H1 (cell line): ENCODE measurements at places on chromosomes 3 and 15. TPM values are rescaled to one million over a fixed set of nuclear protein-coding genes. Genes with fewer than 3 reads are reported as not detected.
A peak's percentile ranks its signal among the peaks of the same experiment; 100 is the strongest.

The C3orf49 gene
- total RNA-seq: not detected in 2 replicates

The CCDC54 gene
- total RNA-seq: not detected in 2 replicates

The IQCF5 gene
- not detected in 2 replicates for total RNA-seq

DNA sequence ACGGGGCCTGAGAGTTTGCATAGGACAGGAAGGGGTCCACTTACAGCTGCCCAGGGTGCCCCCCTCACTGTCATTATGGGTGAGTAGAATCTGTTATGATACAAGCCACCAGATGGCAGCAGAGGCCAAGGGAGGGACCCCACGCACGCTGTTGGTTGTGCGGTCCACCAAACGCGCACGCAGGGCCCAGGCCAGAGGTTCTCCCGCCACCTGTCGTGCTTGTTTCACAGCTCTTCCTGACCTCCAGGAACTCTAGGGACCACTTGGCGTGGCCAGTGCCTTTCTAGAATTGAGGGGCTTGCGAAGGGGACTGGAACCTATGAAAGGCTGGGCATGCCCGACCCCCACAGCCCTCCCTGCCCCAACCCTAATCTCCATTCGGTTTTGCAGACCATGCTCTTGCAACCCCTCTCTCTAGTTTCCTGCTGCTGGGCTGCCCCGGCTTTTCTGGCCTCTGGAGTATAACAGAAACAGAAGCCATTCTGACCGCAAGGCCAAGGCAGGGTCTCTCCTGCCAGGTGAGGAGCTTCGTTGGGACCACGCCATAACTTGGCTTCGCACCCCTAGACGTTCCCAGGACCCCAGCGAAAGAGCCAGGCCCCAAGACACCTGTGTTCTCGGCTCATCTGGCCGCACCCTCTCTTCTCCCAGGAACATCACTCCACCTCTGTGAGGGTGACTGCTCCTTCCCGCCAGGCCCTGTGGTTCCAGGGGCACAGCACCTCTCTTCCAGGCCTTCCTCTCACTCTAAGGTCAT lies 46.0 kb downstream of the ALDH1L1 start:
- H3K27me3 ChIP-seq: peaks cover 3% of the 10 kb centered on the region
- H3K36me3 ChIP-seq: no peaks in the 10 kb centered on the region
- H3K4me1 ChIP-seq: peaks cover 7% of the 10 kb centered on the region
- no peak overlapping the region for H3K4me3 ChIP-seq
- no peak for DNase-seq

- H3K27ac ChIP-seq: no peak overlapping the region
- no peak for DNase-seq
- no peaks in the 10 kb centered on the region for H3K27me3 ChIP-seq
- no peaks in the 10 kb centered on the region for H3K4me1 ChIP-seq
Observed at GRCh38 chr3:110226645-110227044, 845.0 kb upstream of the NECTIN3 start.

GRCh38 chr3:48502728-48503168 lies 1.2 kb downstream of the SHISA5 start:
- peaks cover 11% of the 10 kb centered on the region for H3K36me3 ChIP-seq
- H3K27ac ChIP-seq: no peak overlapping the region
- no peaks in the 10 kb centered on the region; the same call in 1 of the 2 replicates for H3K27me3 ChIP-seq

- H3K27ac ChIP-seq: no peak overlapping the region
- H3K4me3 ChIP-seq: no peak overlapping the region
- H3K36me3 ChIP-seq: no peaks in the 10 kb centered on the region
- H3K4me1 ChIP-seq: peaks cover 2% of the 10 kb centered on the region; the same call in 1 of the 2 replicates
Observed at GRCh38 chr3:179438841-179439240, 12.4 kb downstream of the GNB4 start.

DNA sequence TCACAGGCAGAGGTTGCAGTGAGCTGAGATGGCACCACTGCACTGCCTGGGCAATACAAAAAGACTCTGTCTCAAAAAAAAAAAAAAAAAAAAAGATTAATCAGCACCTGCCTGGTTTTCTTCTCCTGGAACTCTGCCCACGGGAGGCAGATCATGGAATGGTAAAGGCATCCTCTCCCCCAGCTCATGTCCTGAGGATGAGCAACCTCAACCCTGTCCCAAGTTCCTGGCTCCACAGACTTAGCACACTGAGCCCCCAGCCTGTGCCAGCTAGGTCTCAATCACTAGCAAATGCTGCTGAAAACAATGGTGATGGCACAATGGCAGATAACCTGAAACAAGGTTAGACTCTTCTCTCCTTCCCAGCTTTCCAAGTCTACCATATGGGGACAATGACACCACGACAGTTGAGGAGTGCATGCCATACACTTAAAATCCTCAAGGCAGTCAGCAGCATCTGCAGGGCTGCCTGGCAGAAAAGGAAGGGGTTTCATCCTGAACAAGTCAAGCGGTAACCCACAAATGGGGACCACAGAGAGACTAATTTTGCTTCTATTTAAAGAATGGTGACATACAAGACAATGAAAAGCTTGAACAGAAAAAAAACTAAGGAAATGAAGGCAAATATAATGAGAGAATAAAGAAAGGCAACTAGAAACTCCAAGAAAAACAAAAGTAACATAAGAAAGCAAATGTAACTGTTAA lies 4.8 kb downstream of the CLN6 start:
- no peaks in the 10 kb centered on the region for H3K36me3 ChIP-seq
- H3K4me3 ChIP-seq: no peak overlapping the region
- H3K4me1 ChIP-seq: peaks cover 6% of the 10 kb centered on the region
- no peaks in the 10 kb centered on the region for H3K27me3 ChIP-seq
- no peak overlapping the region for H3K27ac ChIP-seq

GRCh38 chr15:36156879-36157427 lies 422.5 kb upstream of the CDIN1 start:
- no peaks in the 10 kb centered on the region for H3K4me1 ChIP-seq
- no peak overlapping the region for H3K4me3 ChIP-seq
- H3K27ac ChIP-seq: no peak overlapping the region
- no peaks in the 10 kb centered on the region for H3K36me3 ChIP-seq
- no peak for DNase-seq

GRCh38 chr3:143567823-143568222 lies 280.4 kb downstream of the SLC9A9 start:
- DNase-seq: no peak
- no peaks in the 10 kb centered on the region for H3K36me3 ChIP-seq
- no peaks in the 10 kb centered on the region for H3K4me1 ChIP-seq

DNA sequence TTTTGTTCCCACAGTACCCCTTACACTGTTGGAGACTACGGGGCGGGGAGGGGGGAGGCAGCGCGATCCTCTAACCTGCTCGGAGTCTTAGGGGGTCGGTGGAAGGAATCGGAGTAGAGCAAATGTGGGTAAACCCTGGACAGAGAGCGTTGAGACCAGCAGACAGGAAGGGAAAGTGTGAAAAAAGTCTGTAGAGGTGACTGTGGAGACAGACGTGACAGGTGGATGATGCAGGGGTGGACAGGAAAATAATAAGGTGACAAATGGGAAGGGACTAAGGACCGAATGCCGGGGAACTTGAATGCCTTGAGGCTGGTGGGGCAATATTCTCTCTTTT lies 424 bp downstream of the EAF2 start:
- DNase-seq: no peak
- H3K27me3 ChIP-seq: 0 out of 2 replicates have a peak, but pooled peaks cover 2% of the 10 kb centered on the region
- H3K4me1 ChIP-seq: no peaks in the 10 kb centered on the region; the same call in 1 of the 2 replicates
- peaks cover 11% of the 10 kb centered on the region; the same call in 1 of the 2 replicates for H3K36me3 ChIP-seq
- no peak overlapping the region for H3K27ac ChIP-seq
- peak overlapping the region; percentile 76 for H3K4me3 ChIP-seq

DNA sequence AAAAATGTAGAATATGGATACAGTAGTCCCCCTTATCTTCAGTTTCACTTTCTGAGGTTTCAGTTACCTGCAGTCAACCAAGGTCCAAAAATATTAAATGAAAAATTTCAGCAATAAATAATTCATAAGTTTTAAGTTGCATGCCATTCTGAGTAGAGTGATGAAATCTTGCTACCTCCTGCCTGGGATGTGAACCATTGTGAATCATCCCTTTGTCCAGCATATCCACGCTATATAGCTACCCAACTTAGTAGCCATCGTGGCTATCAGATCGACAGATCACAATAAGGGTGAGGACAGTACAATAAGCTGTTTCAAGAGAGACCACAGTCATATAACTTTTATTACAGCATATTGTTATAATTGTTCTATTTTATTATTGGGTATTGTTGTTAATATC lies 1.2 kb upstream of the LARS2 start:
- H3K4me1 ChIP-seq: peaks cover 3% of the 10 kb centered on the region
- H3K27ac ChIP-seq: no peak overlapping the region
- peaks cover 1% of the 10 kb centered on the region; the same call in 1 of the 2 replicates for H3K36me3 ChIP-seq
- no peak for DNase-seq
